ENCODE measurements at places on chromosomes 6 and 20. TPM values are rescaled to one million over a fixed set of nuclear protein-coding genes. Genes with fewer than 3 reads are reported as not detected.
A peak's percentile ranks its signal among the peaks of the same experiment; 100 is the strongest.

The C6orf132 gene
- total RNA-seq = 0.30 TPM

The LSM14B gene
- total RNA-seq = 46.5 TPM

The BTN1A1 gene
- not detected for total RNA-seq

The BHLHE23 gene
- total RNA-seq = not detected

The PFDN4 gene
- total RNA-seq = 246 TPM

The GRIK2 gene
- 2.4 TPM for total RNA-seq

The NHSL1 gene
- total RNA-seq = 10.1 TPM

The FAM50B gene
- total RNA-seq = 1.2 TPM

GRCh38 chr6:169141671-169142537 is 111.7 kb downstream of the THBS2 start:
- DNase-seq = no peak

DNA sequence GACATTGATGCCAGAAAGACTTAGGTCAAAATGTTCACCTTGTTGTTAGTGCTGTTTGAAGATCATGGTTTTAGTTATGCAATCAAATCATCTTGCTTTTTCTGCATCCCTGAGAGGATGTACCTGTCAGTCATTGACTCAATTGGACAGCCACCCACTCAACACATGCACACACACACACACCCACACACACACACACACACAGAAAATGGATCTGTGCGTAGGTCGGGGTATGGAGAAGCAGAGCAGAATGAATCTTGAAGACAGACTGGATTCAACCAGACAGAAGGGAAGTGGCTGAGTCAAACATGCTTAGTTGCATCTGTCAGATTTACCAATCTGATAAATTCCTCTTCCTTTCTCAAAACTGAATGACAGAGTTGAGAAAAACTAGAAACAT is 19.1 kb upstream of the ZSCAN23 start:
- no peak for DNase-seq

- no peak for DNase-seq
Measured at GRCh38 chr6:83875843-83876242, 16.4 kb downstream of the CYB5R4 start.

GRCh38 chr6:38220069-38220723 is 400.7 kb downstream of the ZFAND3 start:
- no peak for DNase-seq

DNA sequence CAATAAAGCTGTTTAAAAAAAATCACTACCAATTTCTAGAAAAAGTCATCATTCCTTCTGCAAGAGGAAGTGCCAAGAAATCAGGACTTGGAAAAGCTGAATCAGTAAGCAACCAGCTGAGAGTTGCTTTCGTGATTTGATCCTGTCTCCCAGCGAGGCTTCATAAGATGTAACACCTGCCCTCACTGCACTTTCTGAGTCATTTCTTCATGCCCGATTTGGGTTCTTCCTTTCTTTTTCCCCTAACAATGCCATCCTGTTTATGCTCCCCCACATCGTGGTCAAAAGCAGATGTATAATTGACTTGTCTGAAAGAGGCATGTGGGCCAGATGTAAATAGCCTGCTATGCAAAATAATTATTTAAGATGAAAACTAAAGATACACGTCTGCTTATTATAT is 52.1 kb downstream of the RIPOR2 start:
- DNase-seq = peak; percentile 94

GRCh38 chr6:25388776-25389175 is 109.6 kb downstream of the CARMIL1 start:
- DNase-seq = peak; percentile 55

DNA sequence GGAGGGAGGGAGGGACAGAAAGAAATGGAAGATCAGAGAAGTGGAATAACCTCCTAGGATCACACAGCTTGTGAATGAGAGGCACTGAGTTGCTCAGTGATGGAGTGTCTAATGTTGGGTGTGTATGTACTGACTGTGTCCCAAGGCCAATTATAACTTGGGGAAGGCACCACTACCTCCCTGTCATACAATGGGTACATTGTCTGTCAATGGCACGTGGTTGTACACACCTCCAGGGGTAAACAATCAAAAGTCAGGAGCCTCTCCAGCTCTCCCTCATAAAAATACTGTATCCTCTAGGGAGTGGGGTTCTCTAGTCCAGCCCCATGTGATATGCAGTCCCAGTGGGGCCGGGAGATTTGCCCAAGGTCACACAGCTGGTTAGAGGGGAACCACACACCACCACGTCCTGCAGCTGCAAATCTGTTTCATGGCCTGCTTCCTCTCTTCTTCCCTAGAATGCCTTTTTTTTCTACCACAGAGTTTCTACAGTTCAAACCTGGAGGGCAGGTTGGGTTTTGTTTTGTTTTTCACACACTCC is 112.5 kb downstream of the SNX5 start:
- peak; percentile 58 for DNase-seq

DNA sequence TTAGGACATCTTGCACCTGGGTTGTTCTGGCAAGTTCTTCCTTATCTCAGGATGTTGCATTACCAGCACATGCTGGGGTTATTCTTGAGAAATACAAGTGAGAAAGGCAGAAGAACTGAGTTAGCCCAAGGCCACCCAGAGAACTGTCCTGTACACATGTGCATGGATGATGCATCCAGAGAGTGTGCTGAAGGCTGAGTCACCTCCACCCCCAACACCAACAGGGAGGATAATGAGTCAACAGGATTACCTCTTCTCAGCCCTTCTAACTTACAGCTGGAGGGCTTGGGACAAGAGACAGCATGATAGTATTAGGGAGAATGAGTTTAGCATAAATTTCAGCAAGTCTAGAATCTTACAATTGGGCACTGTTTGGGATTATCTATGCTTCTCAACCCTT is 8.5 kb downstream of the SCGN start:
- peak; percentile 77 for DNase-seq

GRCh38 chr20:10665791-10666190 is 8.0 kb downstream of the JAG1 start:
- no peak for DNase-seq

DNA sequence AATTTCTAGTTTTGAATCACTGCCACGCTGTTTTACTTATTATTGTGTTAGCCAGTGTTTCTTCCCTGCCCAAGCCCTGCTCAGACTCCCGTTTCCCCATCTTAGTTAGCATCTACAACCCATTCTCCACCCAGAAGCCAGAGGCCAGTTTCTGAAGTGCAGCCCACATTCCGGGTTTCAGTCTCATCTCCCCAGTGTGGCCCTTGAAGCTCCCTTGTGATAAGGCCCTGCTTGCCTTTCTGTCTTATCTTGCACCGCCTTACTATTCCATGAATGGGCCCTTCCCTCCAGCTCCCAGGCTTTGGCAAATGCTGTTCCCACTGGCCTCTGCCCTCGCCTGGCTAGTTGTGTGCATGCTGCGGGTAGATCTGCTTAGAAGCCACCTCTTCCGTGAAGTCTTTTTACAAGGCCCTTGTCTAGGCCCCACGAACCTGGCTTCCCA is 41.1 kb downstream of the TOX2 start:
- no peak for DNase-seq

DNA sequence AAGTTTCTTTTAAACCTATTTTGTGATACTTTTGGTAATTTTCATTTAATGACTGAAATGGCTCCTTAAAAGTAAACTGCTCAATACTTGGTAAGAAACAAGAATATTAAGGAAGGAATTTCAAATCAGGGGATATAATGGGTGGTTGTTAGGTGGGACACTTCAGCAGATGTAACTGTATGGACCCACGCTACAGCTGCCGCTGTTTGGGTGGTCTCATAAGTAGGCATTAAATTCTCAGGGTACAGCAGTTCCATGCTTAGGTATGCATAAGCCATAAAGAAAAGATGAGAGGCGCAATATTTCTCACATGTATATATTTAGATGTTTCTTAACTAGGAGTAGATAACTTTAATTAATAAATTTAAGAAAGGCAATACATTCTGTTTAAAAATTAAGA is 35.0 kb downstream of the COL19A1 start:
- DNase-seq = no peak

GRCh38 chr6:95469511-95469910 is 107.8 kb upstream of the MANEA start:
- no peak for DNase-seq

DNA sequence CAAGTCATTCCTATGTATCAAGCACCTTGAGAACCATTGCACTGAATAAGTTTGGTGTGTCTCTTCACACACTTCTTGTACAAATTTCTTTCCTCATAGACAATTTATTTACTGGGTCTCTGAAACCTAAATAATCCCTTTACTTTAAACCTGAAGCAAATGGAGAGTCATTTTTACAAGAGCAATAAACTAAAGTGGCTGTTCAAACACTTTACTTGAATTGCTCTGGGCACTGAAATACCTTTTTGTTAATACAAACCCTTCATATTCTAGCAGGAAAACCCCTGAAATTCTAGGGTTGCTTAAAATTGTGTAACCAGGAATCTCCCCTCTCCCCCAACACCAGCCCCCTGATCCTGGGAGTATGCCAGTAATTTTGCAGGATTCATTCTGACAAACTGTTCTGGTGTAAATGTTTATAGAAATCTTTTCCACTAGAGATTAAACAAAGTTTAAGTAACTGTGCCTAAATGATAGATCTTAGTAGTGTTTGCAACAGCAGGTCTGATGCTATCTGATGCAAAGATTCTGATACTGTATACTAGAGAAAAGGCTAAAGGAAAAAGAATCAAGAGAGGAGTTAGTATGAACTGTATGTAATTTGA is 13.4 kb downstream of the RSPO3 start:
- no peak for DNase-seq

- DNase-seq = no peak
Measured at GRCh38 chr6:152976749-152977148, 6.1 kb downstream of the FBXO5 start.

GRCh38 chr6:101294676-101295075 is 98.8 kb upstream of the GRIK2 start:
- no peak for DNase-seq

- DNase-seq = no peak
Measured at GRCh38 chr6:20893412-20893811, 359.2 kb downstream of the CDKAL1 start.

DNA sequence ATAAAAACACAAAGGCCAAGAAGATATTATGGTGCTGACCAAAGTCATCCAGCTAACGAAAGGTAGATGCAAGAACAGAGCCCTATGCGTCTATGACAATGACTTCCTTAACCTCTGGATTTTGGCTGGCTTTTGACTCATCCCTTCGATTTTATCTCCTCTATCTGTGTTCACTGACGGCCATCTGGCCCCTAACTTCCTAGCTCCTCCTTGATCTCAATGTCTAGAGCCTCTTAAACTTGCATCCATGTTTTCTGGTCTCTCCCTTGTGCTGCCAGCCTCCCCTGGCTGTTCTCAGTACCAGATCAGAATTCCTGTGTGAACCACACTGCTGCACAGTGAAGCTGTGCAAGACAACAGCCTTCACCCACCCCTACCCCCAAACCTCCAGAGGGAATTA is 452.9 kb downstream of the UTRN start:
- no peak for DNase-seq

DNA sequence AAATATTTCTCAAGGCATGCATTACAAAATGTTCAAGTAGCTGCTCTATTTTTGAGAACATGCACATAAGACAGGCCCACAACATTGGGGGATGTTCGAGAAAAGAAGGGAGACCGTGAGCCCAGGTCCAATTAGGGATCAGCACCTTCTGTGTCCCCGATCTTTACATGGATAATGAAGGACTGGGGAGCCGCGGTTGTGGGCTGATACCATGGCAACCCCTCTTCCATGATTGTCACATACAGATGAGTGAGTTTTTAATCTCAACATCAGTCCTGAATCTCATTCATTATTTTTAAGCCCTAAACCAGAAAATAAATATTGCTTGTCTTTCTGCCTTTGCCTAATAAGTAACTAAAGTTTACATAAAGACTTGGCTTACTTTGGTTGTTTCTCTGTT is 935.7 kb downstream of the KIF16B start:
- DNase-seq = no peak

GRCh38 chr20:48421547-48421946 is 406.3 kb downstream of the PREX1 start:
- no peak for DNase-seq

DNA sequence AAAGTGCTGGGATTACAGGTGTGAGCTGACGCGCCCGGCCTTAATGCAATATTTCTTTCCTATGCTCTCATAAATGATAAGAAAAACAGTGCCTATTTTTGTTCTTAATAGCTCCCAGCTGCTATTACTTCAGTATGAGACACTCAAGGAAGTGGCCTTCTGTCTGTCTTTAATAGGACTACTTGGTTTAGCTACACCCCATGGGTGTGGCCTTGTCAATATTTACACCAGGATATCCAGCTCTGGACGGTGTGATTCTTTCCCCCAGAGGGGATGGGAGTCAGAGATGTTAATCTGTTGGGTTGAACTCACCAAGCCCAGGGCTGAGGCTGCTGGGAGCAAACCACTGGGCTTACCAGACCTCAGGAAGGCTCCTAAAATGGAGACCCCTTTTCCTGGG is 134.2 kb downstream of the CEP57L1 start:
- DNase-seq = no peak

GRCh38 chr6:21437581-21437980 is 156.0 kb upstream of the SOX4 start:
- DNase-seq = peak; percentile 40

DNA sequence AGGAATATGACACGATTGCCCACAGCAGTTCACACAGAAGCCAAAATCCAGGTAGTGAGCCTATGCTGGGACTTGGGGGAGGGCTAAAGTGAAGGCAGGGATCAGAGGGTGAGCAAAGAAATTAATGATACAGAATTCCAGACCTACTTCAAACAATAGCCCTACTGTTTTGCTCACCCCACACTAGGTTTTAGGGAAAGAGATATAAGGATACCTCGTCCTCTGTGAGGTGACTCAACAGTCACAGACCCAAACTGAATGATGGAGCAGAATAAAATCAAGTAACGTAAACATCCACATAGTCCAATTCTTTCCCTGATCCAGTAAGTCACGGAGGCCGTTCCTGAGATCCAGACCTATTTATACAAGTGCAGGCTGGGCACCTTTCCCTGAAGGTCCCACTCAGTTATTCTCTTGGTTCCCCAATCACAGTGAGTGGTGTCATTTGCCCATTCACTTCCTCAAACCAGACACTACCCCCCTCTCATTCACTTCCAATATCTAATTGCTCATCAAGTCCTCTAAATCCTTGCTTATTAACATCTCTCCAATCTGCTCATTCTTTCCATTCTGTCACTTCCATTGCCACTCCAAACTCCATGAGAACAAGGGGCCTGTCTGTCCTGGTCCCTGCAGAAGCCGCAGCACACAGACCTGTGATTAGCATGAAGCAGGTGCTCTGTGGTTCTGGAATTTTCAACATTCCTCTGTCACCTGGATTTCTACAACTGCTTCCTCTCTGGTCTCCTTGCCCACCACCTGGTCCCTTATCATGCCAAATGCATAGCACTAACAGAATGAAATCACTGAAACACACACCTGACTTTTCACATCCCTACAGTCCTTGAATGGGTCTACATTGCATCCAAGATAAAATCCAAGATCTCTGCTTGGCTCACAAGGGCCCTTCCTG is 55.9 kb downstream of the ATXN1 start:
- DNase-seq = peak; percentile 77

Data from M059J (cell line).